Cerebellum (tissue), 4 donors: ENCODE measurements at places on chromosomes 3 and 15. TPM values are rescaled to one million over a fixed set of nuclear protein-coding genes. Genes with fewer than 3 reads are reported as not detected.

GRCh38 chr3:98699132-98699531 is 64.0 kb upstream of the ST3GAL6 start:
- DNase-seq: no peak

The ISG20 gene
- 0.18 TPM for total RNA-seq

The ROPN1 gene
- not detected for total RNA-seq

DNA sequence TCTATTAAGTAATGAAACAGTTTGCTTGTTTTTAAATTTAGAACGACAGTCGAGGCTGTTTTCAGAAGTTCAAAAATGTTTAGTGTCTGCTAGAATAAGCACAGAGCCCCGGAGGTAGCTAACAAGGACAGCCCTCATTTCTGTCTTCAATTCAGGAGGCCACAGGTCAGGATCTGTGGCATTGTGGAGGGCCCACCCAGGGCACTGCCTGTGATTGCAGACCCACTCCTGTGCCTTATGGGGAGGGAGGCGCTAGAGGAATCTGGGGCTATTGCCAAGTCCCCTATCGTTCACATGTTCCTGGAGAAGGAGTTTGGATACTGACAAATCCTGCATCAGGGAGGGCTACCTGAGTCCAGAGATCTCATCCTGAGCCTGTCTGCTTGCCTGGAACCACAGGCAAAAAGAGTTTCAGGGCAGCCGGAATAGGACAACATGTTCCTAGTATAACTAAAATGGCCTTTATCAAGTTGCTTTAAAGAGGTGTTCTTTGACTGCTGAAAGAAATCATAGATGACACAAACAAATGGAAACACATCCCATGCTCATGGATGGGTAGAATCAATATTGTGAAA is 141.5 kb upstream of the ROPN1 start:
- no peak for DNase-seq

The TMEM207 gene
- not detected for total RNA-seq

GRCh38 chr15:63360170-63360569 is 21.5 kb downstream of the CA12 start:
- DNase-seq: no peak

GRCh38 chr3:184361932-184362667 is 590 bp downstream of the POLR2H start:
- peak; percentile 53 for DNase-seq

DNA sequence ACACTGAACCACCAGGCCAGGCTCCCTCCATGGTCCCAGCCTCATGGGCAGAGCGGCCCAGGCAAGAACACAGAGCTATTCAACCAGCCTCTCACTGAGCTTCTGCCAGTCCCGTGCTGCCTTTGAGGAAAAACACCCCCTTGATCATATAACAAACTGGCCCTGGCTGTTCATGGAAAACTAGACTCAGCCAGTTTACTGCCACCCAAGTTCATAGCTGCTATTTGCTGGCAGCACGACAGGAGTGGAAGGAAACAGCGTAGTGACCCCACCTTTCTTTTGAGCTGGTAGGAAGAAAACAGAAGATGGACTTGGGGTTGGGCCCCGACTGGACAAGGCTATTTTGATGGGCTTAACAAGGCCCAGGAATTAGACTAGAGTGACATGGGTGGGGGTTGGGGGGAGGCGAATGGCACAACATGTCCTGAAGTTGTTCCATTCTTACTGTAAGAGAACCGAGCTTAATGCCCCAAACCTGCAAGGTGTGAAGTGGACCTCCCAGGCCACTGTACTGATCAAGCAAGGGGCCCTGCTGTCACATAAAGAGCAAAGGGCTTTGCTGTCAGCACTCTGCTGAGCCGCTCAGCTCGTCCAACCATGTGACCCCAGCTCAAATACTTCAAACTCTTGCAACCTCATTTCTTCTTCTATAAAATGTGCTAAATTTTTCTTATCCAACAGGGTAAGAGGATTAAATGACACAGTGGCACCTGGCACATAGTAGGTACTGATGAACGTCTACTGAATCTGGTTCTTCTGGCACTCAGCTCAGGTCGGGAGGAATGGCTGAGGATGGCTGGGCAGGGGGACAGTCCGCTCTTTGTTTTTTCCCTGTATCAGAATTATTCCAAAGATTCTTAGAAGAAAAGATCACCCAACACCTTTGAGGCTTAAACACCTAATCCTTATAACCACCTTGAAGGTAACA is 1.6 kb downstream of the FBXL22 start:
- no peak for DNase-seq

The KBTBD13 gene
- total RNA-seq: not detected

DNA sequence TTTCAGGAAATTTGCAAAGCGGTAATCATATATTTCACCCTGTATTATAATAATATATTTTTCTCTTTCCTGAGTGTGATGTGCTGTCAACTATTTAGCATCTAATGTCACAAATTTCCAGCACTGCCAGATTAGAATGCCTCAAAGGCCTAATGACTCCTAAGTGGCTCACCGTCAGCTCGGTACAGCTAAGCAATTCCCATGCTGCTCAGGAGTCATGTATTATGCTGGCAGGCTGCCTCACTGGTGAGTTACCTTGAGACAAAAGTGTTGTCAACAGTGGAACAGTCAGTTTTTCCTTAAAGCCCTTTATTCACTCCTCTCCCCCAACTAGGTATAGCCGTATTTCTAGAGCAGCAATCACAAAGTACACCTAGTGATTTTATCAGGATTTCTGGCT is 83.6 kb downstream of the NSUN3 start:
- no peak for DNase-seq

DNA sequence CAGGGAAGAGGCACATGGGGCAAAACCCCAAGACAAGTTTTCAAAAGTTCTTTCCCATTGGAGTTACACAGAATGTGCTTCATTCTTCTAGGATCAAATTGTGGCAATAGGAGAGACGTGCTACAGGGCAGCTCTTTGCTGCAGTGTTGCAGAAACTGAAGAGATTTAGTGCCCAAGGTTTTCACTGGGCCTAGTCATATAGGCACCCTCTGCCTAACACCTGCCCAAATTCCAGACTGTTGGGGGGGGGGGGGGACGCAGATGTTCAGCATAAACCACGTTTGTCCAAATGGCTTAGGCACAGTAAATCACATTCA is 346.8 kb upstream of the ZNF717 start:
- no peak for DNase-seq

The NANOGP8 gene
- 0.91 TPM for total RNA-seq

GRCh38 chr15:78177447-78177873 is 28.3 kb downstream of the IDH3A start:
- no peak for DNase-seq

The MAP1A gene
- 31.5 TPM for total RNA-seq

DNA sequence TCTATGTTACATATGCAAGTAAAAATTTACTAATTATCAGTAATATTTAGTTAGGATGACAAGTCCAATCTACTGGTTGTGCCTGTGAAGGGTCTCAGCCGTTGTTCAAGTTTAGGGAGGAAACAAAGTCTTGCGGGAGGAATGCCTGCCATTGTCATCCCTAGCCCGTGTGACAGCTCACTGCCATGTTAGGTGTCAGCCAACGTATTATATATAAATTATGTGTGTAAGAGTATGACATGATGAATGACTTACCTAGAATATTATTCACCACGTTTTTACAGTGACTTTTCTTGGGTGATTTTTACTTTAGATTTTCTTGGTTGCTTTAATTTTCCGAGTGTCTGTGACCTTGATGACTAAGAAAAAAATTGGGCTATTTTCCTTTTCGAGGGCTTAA is 614.4 kb upstream of the MDFIC2 start:
- DNase-seq: no peak

- DNase-seq: no peak
These were observed 68.9 kb downstream of the FOXP1 start for GRCh38 chr3:71514621-71515020.

GRCh38 chr3:133662278-133662651 is 524 bp upstream of the TOPBP1 start:
- peak; percentile 41 for DNase-seq

DNA sequence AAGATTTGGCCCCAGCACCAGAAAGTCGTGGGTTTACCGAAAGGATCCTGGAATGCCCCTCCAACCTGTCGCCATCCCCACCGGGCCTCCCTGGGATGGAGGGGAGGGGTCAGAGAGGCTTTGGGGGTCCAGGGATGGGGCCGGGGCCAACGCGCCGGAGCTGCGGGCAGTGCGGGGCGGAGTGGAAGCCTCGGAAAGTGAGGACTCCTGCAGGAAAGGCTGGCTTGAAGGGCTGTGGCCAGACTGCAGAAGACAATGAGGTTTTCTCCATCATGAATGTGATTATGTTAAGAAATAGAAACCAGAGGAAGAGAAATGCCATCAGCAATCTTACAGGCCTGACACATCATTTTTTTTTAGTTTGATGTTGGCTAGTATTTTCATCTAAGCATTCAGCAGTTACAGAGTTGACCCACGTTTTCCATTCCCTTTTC is 738 bp downstream of the YEATS2 start:
- DNase-seq: peak; percentile 51

- DNase-seq: no peak
These were observed 9.9 kb upstream of the CCDC54 start for GRCh38 chr3:107367353-107367752.

- DNase-seq: no peak
These were observed 315.6 kb upstream of the ATP10A start for GRCh38 chr15:26178640-26179220.

The CYB561D2 gene
- 10.1 TPM for total RNA-seq

- DNase-seq: no peak
These were observed 154.7 kb upstream of the GOLIM4 start for GRCh38 chr3:168250415-168250861.

The CSTA gene
- not detected for total RNA-seq

The SHF gene
- 82.7 TPM for total RNA-seq

DNA sequence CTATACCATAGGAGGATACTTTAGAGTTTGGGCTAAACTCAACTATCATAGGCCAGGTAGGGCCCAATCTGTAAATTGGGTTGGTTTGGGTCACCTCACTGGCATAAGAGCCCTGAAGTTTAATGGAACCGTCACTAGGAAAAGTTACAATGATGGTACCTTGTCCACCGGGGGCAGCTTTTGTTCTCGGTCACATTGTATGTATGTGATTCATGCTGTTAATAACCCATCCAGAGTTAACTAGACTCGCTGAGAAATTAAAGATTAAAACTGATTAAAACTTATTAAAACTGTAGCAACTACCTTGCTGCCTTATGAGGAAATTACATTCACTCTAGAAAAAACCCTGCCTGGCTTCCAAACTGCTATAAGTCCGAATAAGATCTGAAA is 145.0 kb upstream of the TMCO5A start:
- no peak for DNase-seq

DNA sequence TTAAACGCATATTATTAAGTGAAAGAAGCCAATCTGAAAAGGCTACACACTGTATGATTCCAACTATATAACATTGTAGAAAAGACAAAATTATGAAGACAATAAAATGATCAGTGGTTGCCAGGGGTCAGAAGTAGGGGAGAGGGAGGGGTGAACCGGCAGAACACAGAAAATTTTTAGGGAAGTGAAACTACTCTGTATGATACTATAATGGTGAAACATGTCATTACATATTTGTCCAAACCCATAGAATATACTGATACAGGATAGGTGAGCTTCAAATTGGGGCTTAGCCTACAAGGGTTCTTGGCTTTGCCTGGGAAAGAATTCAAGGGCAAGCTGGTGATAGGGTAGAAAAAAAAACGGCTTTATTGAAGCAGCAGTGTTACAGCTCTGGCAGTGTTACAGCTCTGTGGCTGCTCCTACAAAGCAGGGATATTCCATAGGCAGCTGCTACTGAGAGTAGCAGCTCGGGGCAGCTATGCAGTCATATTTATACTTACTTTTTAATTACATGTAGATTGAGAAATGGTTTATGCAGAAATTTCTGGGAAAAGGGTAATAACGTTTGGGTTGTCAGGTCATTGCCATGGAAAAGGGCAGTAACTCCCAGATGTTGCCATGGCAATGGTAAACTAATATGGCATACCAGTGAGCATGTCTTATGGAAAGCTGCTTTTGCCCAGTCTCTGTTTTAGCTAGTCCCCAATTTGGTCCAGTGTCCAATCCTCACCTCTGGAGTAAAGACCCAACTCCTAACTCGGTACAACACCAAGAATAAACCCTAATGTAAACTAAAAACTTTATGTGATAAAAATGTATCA is 125.1 kb upstream of the SLC25A36 start:
- DNase-seq: no peak

DNA sequence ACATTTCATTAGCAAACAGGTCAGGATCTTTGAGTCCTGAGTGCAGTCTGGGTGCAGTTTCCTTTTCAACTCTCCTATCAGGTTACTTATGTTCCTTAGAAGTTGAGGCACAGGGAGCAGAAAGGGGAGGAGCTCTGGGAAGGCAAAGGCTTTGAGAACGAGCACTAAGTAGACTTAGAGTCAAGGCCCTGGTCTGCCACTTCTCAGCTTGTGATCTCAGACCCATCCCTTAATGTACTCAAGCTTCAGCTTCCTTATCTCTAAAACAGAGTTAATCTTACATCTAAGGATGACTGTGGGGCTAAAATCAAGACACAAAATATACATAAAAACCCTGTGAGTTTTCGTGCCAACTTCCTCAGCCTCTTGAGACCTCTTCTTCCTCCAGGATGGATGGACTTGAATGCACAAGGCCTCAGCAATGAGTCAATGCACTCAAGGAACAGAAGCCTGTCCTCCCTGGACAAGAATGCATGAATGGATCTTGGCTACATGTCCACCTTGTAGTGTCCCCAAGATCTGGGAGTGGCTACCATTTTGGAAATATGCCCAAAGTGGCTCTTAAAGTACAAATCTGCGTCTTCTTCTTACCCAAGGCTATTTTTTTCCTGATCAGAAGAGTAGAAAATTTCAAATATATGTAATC is 105.1 kb downstream of the WDR76 start:
- DNase-seq: no peak

The CERS3 gene
- total RNA-seq: 0.73 TPM

The SETD2 gene
- total RNA-seq: 74.7 TPM

- DNase-seq: no peak
These were observed 1.7 kb upstream of the DENND4A start for GRCh38 chr15:65793818-65794104.

GRCh38 chr3:133268726-133269134 is 131.1 kb upstream of the BFSP2 start:
- DNase-seq: peak; percentile 16

GRCh38 chr3:12948371-12948770 is 107.0 kb upstream of the RPL32 start:
- DNase-seq: no peak

The GOLGA8J gene
- total RNA-seq: 0.36 TPM

DNA sequence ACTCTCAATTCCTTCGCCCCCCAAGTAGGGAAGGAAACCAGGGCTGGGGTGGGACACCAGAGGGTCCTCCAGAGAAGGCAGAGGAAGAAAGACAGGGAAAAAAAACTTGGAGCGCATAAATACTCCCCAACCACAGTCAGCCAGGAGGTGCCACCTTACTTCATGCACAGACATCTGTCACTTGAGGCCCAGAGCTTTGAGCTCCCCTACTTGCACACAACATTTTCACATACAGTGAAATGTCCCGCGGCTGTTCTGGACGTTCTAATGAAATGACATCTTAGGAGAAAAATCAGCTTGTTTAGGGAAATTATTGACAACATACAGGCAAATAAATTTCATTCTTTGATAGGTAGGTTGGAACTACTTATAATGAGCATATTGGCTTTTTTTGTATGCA is 113.0 kb downstream of the LIPC start:
- DNase-seq: no peak

The GRIP2 gene
- 4.2 TPM for total RNA-seq

The CADM2 gene
- total RNA-seq: 74.3 TPM
